ENCODE measurements at places on chromosomes 7 and 10.

GRCh38 chr10:78687626-78688025, 381.1 kb upstream of the ZMIZ1 start:
- DNase-seq, result no peak

GRCh38 chr10:79610601-79611191, at the start of gene SFTPA1:
Gene SFTPA1, plus strand, starts transcription at chr10:79610939. Its CDS starts 887 bp downstream, at chr10:79611826.
- DNase-seq, result no peak

GRCh38 chr10:34262985-34263384, 552.1 kb downstream of the PARD3 start:
- no peak for DNase-seq

- no peak for DNase-seq
These were observed 5.5 kb downstream of the FXYD4 start for GRCh38 chr10:43376828-43377423.

GRCh38 chr7:43590862-43591557, 8.1 kb downstream of the STK17A start:
- no peak for DNase-seq

DNA sequence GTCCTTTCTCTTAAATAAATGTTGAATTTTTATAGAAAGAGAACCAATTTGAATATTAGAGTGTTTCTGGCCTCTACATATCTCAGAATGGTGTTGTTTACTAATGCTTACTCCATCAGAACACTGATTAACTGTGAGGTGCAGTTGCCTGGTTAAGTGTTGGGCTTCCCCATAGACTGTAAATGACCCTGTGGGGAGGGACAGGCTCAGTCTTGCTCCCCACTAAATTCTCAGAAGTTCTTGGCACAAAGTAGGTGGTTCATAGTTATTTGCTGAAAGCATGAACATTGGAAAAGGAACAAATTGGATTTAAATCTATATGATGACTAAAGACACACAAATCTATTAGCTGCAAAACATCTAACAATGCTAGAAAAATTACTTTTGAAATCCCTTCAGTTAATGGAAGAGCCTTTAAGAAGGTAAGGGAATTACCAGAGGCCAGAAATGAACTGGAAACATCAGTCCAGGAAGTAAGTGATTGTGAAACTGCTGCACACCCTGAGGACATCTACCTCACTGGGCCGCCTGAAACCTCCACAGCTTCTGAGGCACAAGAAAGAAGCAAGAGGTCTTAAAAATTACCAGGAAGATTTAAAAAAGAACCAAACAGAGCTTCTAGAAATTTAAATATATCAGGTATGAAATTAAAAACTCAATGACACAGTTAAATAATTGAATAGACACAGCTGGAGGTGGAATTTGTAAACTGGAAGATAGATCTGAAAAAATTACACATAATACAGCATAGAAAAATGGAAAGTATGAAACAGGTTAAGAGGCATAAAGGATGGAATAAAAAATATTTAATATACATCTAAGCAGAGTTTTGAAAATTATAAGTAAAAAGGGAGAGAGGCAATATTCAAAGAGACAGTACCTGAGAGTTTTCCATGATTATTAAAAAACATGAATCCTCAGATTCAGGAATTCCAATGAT, 17.8 kb upstream of the COMTD1 start:
- no peak for DNase-seq

DNA sequence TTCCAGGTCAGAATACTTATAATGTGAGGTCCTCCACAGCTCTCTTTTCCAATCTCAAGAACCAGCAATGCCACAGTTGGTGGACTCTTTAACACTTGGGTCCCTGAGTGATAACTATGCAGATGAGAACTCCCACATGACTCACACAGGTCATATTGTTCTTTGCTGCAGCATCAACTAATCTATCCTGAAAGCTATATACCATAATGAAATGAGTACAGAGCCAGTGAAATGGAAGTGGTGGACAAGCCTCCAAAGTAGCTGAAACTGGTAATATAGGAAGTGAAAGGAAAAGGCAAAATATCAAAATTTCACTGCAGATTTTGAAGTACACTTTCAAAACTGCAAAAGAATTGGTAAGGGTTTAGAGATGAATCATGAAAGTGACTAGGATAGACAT, 45.6 kb downstream of the SORCS1 start:
- no peak for DNase-seq

- no peak for DNase-seq
These were observed 102.8 kb upstream of the TNS3 start for GRCh38 chr7:47684728-47685127.

DNA sequence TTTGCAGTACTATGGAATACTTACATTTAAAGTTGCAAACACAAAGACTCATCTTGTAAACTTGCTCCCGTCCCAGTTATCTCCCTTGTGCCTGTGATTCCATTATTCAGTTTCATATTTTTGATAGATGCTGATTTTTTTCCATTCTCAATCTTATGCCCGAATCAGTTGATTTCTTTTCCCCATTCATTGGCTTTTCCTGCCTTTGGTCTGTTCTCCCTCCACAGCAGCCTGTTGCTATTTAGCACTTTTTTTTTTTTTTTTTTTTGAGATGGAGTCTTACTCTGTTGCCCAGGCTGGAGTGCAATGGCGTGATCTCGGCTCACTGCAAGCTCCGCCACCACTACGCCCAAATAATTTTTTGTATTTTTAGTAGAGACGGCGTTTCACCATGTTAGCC, 78.0 kb downstream of the ABCC2 start:
- no peak for DNase-seq

- DNase-seq, result no peak
These were observed 231.8 kb upstream of the CTBP2 start for GRCh38 chr10:125392154-125392553.

- DNase-seq, result no peak
These were observed 96.4 kb upstream of the ARID5B start for GRCh38 chr10:61805091-61805490.

DNA sequence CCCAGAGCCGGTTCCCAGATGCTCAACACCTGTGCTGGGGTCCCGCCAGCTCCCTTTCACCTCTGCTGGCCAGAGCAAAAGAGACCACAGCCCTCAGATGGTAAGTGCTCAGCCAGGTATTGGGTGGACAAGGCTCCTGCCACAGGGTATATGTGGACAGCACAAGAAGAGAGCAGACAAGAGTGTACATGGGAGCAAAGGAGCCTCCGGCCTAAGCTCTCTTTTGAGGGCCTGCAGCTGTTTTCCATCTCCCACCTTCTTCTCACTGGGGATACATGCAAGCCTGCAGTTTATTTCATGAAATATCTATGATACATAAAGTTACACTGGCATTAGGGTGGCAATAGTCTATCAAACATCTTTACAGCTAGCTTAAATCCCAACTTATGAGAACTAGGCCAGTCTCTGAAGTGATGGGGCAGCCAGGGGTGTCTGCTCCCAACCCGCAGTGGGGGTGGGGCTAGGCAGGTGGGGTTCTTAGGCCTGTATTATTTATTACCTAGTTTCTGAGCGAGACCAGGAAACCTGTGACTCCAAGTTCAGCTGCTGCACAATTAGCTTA, 50.4 kb upstream of the DDC start:
- no peak for DNase-seq

DNA sequence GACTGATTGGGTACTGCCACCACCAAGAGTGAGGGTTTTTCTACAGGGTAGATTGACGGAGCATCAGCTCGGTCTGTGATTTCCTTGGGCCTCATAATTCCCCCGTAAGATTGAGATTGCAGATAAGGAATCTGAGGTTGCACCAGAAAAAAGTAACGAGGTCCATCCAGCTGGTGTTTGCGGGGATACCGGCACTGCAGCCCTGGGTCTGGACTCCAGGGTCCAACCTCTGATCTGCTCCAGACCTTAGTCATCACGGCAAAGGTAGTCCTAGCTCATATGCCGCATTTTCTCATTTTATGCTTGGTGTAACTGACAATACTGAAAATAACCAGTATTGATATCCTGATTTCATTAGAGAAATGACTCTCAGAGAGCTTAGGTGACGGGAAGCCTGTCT, 3.9 kb downstream of the CARD11 start:
- no peak for DNase-seq
